Stimulated activated CD4-positive, alpha-beta T cell treated with anti-CD3 and anti-CD28 coated beads, Interleukin-4, amount 100 ng/mL, for 48 hours (primary cell): ENCODE measurements at places on chromosomes 6 and 20.
A peak's percentile ranks its signal among the peaks of the same experiment; 100 is the strongest.

DNA sequence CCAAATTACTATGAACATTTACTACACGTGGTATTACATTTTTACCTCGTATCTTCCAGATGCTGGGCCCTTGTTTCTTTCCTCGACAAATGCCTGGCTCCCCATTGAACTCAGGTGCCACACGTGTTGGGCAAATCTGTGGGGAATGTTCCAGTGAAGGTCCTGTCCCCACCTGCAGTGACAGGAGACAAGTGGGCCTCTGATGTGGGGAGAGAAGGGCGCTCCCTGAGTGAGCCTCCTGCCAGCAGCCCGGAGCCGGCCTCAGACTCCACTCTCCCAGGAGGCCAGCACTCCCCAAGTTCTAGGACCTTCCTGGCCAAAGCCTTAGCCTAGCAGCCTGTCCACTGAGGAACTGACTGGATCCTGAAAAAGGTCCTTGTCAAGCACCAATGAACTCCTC lies 21.7 kb upstream of the SCML4 start:
- no peak for DNase-seq

DNA sequence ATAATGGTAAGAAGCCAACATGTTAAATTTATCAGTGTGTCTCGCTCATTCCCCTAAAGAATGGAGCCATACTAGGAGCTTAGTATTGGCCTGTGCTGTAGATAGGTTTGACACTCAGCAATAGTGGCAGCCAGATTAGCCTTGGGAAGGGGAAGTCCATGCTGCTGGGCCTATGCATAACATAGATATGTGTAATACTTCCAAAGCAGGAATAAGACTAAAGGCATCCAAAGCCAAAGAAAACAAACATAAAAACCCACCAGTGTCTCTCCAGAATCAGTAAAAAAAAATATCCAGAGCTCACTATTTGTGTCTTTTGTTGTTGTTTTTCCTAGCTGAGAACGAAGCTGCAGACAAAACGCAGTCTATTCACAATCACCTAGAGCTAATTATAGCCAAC lies 104.2 kb upstream of the STXBP5 start:
- DNase-seq: no peak

- no peak for DNase-seq
Observed at GRCh38 chr20:61806314-61806713, 259.4 kb downstream of the TAF4 start.

GRCh38 chr6:32819729-32820128 lies 2.9 kb upstream of the HLA-DOB start:
- no peak for DNase-seq

GRCh38 chr6:149905371-149905910 lies 7.5 kb upstream of the RAET1E start:
- DNase-seq: no peak

GRCh38 chr6:45590226-45590625 lies 212.5 kb upstream of the SUPT3H start:
- no peak for DNase-seq

DNA sequence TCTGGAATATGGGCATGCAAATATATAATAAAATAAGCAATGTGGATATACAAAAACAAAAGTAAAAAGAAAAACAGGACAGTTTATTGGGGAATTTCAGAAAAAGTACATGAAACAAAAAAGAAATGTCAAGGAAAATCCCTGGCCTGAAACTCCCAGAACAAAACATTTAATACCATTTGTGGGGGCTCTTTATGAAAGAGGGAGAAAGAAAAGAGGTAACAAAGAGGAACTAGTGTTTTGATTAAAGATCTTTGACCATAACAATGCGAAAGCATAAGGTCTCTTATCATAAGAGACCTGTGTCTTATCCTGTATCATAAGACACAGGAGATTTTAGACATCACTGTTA lies 88.6 kb upstream of the ARID1B start:
- DNase-seq: no peak

- no peak for DNase-seq
Observed at GRCh38 chr20:24612799-24613775, 143.7 kb downstream of the SYNDIG1 start.

DNA sequence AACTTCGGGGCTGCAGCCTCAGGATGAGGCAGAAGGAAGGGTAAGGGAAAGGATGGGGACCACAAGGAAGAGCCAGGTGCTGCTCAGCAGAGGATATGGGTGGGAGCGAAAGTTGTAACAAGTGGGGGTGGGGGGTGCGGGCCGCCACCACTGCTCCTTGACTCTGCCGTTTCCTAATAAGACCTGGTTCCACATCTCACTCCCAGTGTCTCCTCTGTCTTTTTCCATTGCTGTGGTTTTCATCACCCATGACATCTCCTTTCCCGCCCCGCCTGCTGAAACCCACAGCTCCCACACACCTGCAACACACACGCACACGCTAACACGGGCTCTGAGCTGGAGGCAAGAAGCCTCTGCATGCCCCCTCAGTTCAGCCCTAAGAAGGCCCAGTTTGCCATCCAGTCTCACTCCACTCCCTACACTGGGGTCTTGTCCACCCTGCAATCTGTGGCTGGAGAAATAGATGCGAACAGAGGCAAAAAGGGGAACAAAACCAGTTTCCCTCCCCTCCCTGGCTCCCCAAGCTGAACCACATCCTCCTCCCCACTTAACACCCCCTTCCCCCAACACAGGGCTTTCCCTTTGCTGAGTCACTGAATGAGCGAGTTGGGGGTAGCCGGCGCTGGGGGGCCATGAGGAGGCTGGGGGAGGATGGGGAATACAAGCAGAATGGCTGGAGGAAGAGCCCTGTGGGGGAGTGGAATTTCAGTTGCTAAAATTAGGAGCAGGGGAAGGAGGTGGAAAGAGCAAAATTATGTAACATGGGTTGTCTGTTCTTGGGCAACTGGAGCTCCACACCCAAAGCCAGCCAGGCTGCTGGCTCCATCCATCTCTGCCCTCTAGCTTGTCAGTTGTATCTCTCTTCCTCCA lies 11.5 kb downstream of the NFKBIL1 start:
- DNase-seq: no peak

- no peak for DNase-seq
Observed at GRCh38 chr6:84756466-84756865, 7.9 kb downstream of the TBX18 start.

DNA sequence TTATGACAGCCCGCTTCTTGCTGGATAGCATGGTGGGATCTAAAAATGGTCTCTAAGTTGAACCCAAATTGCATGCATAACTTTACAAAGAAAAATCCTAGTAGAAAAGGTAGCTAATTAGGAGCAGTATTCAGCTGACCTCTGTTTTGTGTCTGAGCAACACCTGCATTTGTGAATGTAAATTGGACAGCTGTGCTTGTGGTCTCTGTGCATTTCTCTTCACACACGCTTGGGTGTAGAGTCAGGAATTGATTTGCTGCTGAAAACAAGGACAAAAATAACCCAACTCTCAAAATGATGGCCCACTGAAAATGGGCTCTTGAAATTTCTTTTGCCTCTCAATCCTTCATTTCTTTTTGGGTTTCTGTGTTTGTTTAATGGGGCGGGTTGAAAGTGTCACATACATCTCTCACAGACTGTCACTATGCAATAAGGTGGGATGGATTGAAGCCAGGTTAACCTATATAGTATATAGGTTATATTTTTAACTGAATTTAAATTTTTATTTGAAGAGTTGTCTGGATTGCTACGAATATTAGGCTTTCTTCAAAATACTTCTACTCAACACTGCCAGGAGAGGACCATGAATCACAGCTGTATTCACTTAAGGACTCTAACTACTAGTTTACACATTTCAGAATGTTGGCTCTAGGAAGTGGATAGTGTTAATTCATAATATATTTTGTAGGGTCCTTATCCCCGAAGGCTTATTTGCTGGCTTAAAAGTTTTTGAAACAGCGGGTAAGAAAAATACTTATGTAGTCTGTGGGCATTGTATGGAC lies 46.5 kb downstream of the SOBP start:
- no peak for DNase-seq

DNA sequence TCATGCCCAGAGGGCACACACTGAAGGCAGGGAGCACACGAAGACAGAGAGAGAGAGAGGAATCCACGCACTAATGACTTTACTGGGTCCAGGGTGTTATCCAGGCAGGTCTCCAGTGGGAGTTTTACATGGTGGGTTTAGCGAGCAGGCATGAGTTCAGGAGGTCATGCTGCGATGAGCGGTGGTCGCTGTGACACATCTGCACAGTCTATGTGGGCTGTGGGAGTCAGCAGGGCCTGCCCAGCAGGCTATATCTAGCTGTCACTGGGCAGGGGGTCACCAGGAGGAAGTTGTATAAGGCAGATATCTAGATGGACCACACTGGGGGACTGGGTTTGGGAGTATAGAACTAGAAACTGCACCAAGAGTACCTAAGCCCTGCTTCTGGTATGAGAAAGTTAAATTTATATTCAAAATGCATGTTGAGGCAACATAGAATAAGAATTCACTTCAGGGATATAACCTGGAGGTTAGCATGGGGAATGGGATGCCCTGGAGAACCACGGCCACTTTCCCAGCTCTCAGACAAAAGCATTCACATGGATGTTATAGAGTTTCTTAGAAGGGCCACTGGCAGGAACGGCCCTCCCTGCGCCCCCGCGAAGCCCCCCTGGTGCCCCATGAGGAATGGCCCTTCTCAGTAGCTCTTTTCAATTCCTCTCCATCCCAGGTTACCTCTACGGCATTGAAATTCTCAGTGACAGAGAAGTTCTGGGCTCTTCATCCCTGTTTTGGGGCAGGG lies 113.9 kb downstream of the RNF144B start:
- DNase-seq: no peak

DNA sequence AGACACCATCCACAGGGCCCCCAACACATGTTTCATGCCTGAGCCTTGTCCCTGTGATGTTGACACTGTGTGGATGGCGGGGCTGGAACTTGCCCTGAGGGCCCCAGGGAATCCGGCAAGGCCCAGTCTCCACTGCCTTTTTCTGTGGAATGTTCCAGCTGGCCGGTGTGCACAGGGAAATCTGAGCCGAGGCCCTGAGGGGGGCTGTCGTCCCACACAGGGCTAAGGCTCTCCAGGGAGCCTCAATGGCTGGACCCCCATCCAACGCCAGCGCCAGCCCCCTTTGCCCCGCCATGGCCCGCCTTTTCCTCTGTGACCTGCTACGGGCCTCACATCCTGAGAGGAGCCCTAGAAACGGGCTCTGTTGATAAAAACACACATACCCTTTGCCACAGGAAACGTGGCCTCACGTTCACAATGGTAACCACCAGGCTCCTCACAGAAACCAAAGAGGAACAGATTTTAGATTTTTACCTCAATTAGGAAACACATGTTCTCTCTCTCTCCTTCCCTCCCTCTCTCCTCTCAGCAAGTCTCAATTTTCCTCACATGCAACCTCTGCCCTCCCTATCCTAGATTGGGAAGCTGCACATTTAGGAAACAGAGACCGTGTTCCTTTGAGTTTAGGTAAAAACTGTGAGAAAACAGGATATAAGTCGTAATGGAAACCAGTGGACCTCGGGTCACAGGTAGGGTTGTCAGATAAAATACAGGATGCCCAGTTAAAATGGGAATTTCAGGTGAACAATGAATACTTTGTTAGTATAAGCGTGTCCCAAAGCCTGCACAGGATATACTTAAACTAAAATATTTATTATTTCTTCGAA lies 13.7 kb upstream of the ZNF831 start:
- DNase-seq: peak; percentile 52

- no peak for DNase-seq
Observed at GRCh38 chr6:132400883-132401617, at the start of gene MOXD1. MOXD1 (minus strand) TSS chr6:132401475; CDS start chr6:132401426, 49 bp downstream.

DNA sequence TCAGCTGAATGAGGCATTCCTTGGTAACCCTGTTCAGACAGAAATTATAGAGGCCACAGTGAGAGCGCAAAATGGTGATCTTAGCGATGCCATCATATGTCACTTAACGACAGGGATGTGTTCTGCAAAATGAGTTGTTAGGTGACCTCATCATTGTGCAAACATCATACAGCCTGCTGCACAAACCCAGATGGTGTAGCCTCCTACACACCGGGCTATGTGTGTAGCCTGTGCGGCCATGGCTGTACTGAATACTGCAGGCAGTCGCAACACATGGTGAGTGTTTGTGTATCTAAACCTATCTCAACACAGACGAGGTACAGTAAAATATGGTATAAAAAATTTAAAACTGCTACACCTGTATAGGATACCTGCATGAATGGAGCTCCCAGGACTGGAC lies 234.1 kb upstream of the PMEPA1 start:
- DNase-seq: no peak

DNA sequence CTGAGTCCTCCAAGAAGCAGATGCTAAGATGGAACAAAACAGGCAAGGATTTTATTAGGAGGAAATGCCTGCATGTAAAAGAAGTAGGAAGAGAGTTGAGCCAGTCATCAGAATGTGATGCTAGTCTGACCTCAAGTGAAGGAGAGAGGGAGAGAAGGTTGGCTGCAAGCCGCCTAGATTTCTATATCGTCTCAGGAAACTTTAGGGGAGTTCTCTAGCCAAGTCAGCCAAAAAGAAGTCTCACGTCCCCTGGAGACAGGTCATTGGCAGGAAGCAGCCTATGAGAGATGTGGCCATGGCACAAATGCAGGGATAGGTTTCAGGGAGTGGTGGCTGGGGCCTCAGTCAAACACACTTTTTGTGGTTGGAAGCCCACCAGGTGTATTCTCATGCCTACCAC lies 378.0 kb downstream of the CD109 start:
- DNase-seq: no peak

DNA sequence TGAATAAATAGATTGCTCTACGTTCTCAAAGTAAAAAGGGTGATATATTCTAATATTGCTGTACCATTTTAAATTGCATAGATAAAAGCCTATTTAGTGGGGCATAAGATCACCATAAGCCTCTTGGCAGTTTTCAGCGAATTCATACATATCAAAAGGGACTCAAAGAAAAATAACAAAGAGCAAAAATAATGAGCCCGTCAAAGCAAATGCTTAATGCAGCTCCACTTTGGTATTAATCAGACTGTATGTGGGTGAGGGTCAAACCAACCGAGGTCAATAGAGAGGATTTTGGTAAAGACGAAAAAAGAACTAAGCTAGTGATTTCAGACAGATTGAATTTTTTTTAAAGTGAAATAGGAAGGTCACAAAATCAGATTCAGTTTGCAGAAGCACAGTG lies 598.8 kb downstream of the GRIK2 start:
- no peak for DNase-seq

GRCh38 chr20:32839982-32840285 lies 18.8 kb upstream of the EFCAB8 start:
- DNase-seq: no peak

DNA sequence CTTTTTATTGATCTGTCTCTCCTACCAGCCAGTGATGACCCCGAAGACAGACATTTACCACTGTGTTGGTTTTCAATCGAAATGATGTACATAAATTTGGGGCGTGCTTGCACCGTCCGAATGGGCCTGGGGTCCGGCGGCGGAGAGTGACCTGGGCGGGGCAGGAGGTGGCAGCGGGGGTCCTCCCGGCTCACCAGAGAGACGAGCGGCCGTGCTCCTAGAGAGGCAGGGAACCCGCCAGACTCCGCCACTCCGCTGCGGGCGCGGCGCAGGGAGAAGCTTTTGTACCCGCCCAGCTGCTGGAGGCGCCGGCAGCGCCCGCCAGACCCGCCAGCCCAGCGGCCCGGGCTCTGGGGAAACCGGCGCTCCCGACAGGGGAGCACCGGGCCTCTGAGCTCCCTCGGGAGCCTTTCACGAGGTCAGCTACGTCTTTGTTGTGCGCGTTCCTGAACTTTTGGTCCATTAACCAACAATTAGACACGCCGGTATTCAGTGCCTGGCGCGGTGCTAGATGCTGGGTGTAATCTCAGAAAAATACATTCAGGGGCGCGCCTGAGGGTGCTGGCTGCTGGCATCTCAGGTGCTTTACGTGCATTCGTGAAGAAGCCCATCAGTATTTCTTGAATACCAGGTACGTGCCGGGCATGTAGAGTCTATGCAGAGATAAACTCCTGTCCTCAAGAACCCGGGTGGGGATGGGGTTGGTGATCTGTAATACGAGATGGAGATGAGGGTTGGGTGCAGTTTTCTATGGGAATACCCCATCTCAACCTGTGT lies at the start of gene PGBD1:
PGBD1 (plus strand) TSS at position 285 of the 777 bp plus-strand sequence. CDS start 2,242 bp downstream, outside the sequence.
- DNase-seq: peak; percentile 51
